ENCODE measurements at places on chromosomes 4 and X.
A peak's percentile ranks its signal among the peaks of the same experiment; 100 is the strongest.

- DNase-seq = peak; percentile 69
Measured at GRCh38 chr4:121696581-121697461, at the start of gene ANXA5. Gene ANXA5 (minus strand): TSS chr4:121696980. CDS start chr4:121696589, 391 bp downstream.

- peak; percentile 21 for DNase-seq
Measured at GRCh38 chrX:43656005-43656494, at the start of gene MAOA. Gene MAOA (plus strand): TSS chrX:43656299. CDS start chrX:43656342, 43 bp downstream.

DNA sequence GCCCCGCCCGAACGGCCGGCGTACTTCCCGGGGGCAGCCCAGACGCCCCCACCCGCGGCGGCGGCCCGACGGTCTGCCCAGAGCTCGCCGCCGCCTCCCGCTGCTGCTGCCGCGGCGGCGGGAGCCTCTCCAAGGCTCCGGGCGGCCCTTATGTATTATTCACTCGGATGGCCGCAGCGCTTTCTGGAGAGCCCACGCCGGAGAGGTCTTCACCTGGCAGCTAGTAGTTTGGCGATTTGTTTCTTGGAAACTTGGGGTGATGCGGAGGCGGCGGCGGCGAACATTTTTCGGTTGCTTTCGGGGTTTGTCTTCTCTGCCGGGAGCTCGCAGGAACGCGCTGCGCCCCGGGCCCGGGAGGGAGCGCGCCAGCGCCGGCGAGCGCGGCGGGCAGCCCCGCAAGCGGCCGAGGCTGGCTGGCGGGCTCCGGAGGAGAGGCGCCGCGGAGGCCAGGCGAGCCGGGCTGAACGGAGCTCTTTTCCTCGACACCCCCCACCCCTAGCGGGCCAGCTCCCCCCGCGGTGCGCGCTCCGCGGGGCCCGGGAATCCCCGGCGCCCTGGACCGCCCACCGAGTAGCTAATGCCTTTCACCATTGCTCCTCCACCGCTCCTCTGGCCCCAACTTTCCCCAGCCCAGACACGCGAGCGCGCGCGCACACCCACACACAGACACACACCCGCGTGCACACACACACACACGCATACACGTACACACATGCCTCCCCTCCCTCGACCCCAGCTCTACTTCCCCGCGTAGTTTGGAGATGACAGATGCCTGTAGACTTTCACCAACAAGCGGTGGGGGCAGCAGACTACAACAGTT, 113.5 kb downstream of the DHX15 start:
- no peak for DNase-seq

DNA sequence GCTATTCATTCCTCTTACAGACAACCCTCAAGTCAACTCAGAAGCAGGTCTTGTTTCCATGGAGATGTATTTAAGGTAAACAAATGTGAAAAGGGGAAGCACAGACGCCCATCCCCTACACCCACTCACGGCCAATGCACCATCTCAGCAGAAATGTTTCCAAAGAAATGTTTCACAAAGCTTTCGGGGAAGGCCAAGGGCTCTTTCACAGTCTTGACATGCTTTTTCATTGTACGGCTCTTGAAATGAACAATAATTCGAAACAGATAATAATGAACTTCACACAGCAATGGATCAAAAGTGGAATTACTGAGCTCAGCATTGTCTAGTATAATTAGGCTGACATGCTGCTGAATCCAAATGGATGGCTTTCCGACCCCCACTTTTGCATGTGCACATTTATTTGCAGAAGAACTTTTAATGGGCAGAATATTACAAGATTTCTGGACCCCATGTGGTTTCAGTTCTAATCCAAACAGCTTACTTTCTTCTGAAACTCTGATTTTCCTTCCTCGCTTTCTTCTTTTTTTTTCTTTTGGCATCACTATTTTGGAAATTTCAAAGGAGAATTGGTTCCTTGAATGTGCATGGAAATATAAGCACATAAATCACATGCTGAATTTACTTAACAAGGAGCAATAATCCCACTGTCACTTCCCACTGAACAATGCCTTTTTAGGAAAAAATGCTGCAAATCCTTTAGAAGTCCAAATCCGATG, 160.9 kb downstream of the SMIM20 start:
- DNase-seq = no peak

GRCh38 chr4:117084866-117085701, at the start of gene TRAM1L1:
Gene TRAM1L1 (minus strand): TSS chr4:117085576. CDS start chr4:117085393, 183 bp downstream.
- DNase-seq = no peak

DNA sequence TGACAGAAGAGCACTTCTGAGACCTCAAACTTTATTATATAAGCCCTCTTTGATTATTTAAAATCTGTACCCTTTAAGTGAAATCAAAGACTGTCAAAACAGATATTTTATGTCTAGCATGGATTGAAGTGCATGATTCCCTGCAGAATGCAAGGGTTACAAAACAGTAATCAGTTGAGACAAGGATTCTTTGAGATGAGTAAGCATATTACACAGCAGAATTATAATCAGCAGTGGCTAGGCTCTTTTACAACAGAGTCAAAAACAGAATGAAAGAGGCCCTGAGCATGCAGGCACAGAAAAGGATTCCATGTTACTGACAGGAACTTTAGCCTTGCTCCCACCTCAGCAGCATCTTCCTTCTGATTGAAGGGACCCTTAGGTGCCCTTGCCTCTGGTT, 487.9 kb upstream of the GALNT7 start:
- DNase-seq = no peak

GRCh38 chrX:152943826-152944225, 46.0 kb downstream of the ZNF185 start:
- no peak for DNase-seq

DNA sequence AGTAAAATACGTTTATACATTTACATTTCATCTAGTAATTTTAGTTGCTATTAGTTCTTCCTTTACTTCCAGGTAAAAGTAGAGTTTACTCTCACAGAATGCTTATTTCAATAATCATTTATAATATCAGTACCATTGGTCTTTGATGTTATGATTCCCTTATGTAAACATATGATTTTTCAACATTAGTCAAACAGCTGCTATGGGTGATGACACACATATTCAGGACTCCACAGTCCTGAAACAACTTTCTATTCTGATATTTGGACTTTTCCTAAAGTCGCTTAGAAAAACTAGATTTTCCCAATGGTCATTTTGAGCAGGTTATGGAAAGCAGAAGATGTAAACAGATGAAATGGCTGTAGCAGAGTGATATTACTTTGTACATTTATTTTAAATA, 369.8 kb downstream of the UNC5C start:
- no peak for DNase-seq

DNA sequence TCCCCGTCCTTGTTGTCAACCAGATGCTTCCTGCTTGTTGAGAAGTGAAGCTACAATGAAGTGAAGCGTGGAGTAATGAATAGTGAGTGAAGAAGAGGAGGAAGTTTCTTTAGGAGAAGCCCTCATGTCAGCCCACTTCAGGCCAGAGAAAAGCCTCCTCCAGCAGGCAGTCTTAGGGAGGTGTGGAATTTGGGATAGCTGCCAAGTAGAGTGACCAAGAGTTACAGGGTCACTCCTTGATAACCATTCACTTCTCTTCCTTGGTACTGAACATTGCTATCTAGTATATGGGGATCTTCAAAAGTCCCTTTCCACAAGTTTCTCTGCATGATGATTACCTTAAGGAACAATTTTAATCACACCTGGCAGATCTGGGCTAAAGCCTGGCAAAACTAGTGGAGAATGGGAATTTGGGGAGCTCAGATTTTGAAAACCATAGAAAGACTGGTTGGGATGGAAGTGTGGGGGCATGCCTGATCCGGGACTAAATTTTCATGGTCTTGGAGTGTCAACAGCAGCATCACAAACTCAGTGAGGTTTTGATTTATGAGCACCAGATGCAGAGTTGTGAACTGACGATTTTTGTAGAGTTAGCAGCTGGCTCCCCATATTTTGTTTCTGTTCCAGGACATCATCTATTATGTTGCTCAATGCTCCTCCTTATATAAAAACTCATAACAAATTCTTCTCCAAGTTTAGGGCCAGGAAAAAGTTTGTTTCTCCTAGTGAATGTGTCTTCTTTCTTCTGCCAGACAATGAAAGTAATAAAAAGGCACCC, 53.1 kb downstream of the IGSF1 start:
- no peak for DNase-seq

DNA sequence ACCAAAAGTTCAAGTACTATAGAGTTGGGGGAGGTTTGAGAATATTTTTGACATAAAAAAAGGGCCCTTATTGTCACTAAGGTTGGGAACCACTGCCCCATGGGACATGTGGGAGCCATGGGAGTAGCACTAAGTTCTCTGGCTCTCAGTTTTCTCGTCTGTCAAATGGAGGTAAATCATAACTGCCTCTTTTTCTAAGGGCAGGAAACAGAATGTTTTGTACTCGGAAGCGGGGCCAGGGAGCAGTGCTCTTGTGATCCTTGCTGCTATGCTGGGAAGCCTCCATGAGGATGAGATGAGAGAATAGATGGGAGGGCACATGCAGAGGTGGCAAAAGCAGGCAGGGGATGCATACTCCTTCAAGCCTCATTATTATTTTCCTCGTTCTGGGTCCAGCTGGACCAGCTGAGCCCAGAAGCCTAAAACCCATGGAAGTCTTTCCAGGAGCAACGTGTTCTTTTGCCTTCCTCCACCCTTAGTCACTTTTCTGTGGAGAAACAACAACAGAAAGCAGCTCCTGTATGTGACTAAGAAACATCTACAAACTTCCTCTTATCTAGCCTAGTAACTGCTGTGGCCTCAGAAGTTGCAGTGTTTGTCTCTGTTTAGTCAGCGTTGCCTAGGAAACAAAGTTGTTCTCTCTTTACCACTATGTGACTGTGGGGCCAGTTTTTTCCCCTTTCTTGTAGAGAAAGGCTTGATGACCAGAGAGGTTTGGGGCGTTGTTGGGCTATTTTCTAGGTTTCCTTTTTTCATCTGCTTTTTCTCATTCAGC, 64.8 kb downstream of the TSC22D3 start:
- peak; percentile 82 for DNase-seq

GRCh38 chr4:145871209-145871608, 67.4 kb downstream of the ZNF827 start:
- DNase-seq = no peak

GRCh38 chr4:182510836-182511235, 267.6 kb downstream of the TENM3 start:
- DNase-seq = no peak

- DNase-seq = no peak
Measured at GRCh38 chr4:168574581-168575295, 77.9 kb downstream of the PALLD start.

DNA sequence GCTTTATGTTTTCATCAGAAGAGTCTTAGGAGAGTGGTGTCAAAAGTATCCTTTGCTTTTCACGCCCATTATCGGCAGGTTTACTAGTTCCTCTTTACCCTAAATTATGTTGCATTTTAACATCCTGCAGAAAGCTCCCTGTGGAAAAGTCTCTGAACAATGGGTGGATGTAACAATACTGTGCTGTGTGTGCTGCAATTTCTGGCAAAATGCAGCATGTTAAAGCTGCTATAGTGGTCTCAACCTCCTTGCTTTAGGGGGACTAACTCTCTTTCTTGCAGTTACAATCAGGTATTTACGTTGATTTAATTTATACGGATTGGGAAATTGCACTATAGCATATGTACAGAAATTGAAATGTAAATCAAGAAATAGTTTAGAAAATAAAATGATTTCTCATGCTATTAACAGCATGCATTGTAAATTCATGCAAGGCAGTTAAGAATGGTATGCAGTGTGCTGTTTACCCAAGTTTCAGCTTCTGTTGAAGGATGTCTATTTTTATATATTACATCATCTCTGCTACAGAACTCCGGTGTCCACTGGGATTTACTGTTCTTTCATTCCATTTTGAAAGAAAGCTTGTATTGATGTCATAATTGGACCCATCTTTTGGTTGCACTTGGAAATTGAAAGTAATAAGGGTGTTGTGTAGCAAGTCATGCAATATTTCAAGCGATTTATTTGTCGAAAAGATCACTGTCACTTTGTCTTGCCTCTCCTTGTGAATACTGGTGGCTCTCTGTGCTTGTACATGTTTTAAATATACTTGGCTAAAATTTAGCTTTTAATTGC, 145.7 kb downstream of the RAPGEF2 start:
- no peak for DNase-seq

DNA sequence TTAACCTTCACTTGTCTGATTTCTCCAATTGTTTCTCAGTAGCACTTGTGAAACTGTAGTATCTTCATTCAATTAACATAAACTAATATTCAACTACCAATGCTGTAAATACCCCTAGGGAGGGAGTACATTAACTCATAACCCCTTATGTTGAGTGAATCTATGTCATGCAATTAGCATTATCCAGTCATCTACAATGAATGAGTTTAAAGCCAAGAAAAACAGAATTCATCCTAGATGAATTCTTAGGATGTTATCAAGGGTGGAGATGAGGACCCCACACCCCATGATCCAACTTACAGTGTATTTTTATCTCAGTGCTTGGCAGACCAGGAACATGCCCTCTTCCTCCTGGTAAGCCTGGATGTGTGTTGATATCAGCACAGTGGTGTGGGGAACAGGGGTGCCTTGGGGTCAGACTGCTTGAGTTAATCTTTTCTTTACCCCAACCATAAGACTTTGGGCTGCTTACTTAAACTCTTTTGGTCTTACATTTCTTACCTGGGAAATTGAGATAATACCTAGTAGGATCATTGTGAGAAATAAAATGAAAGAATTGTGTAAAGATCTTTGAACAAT, 62.1 kb upstream of the SCOC start:
- no peak for DNase-seq

- peak; percentile 80 for DNase-seq
Measured at GRCh38 chrX:148310426-148311165, 189.8 kb upstream of the AFF2 start.

GRCh38 chrX:7086384-7086783, 61.1 kb upstream of the STS start:
- DNase-seq = no peak

DNA sequence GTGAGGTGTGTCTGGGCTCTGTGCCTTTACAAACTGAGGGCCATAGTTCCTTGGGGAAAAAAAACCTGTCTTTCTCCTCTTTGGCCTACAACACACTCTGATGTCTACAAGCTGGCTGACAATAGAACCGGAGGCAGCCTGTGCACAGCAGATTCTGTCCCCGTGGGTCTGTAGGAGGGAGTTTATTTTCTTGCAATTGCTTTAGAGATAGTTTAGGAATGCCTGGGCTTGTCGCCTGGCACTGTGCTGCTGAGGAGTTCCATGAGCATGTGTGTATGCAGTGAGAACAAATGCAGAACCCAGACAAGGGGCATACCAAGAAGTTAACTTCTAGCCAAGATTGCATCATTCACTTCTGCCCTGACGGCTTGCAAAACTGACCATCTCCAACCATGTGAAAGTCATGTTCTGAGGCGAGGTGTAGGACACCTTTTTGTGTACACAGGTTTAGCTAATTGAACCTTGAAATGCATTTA, 54.1 kb downstream of the CCNI start:
- no peak for DNase-seq

DNA sequence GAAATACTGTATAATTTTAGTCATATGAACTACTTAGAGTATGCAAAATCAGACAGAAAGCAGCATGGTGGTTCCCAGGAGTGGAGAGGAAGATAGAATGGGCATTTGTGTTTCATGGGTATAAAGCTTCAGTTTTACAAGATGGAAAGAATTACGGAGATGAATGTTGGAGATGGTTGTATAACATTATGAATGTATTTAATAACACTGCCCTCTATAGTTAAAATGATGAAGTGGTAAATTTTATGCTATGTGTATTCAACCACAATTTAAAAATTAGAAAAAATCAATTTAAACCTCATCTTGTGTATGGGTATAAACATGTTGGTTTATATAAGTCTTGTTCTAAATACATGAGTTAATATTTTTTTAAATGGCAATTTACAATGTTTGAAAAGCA, 521.1 kb downstream of the FSTL5 start:
- DNase-seq = no peak

Data from CD4-positive, alpha-beta T cell treated with Interleukin-6 at 100 ng/mL for 8 hours (primary cell).